Renal cortical epithelial cell (primary cell): ENCODE measurements at places on chromosomes 6 and 20. TPM values are rescaled to one million over a fixed set of nuclear protein-coding genes. Genes with fewer than 3 reads are reported as not detected.
A peak's percentile ranks its signal among the peaks of the same experiment; 100 is the strongest.

DNA sequence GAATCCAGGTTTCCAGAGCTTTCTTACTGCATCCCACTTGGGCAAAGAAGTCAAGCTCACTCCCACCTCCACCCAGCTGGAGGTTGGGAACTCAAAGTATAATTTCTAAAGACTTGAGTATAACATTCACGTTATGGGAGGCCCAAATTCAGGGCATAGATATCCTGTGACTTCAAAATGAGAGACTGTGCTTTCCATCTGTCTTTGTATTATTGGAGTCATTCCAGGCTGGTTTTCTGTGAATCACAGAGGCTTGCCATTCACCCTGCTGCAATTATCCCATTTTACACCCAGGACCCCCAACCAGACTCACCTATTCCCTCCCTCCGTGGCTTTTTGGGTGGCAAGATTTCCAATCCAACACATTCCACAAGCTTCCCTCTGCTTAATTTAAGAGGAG is 19.3 kb upstream of the SRC start:
- DNase-seq = no peak

DNA sequence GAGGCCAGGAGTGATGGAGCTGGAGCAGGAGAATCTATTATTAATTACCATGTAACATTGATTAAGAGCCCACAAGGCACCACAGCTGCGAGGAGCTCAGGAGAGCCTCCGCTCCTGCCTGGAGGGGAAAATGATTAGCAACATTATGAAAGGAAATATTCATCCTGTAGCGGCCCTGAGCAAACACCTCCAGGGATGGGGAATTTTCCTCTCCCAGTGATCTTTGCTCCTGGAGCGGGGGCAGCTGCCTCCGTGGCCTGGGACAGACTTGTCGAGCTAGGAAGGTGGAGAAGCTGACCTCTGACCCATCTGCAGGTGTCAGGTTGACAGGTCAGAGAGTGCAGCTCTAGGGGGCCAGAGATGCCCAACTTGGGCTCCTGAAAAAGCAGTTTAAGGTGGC is 40.1 kb upstream of the SIRPA start:
- DNase-seq = no peak

- DNase-seq = no peak
These were observed 139.6 kb downstream of the AIG1 start for GRCh38 chr6:143200167-143200770.

- no peak for DNase-seq
These were observed 29.9 kb downstream of the PLN start for GRCh38 chr6:118577972-118578371.

GRCh38 chr6:782141-782540 is 89.2 kb upstream of the EXOC2 start:
- no peak for DNase-seq

DNA sequence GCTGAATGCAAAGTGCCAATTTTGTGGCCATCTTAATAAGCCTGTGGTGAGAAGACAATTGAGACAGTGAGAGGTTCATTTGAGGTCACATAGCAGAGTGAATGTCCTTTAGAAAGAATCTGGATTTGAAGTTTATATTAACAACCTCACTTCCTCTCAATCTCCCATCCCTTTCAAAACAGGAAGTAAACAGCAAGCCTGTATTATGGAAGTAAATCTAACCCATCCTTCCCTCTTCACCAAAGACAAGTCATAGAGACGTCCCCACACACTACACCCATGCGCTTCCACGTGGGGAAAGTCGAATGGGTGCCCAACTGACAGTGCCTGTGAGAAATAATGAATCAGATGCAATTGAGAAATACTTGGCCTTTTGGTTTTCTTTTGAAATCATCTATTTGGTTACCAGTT is 28.8 kb upstream of the CCND3 start:
- peak; percentile 59 for DNase-seq

GRCh38 chr20:58064411-58065010 is 163.9 kb downstream of the ANKRD60 start:
- no peak for DNase-seq

Gene SIRPB2
- total RNA-seq = not detected in 2 replicates

Gene TFAP2A
- 2.3 and 11.2 TPM in 2 replicates for total RNA-seq

Gene SEMG1
- not detected in 2 replicates for total RNA-seq
